COLO829 (cell line): ENCODE measurements at places on chromosomes 5 and 9.

GRCh38 chr9:5957166-5957565 is 58.3 kb downstream of the RANBP6 start:
- DNase-seq = no peak

DNA sequence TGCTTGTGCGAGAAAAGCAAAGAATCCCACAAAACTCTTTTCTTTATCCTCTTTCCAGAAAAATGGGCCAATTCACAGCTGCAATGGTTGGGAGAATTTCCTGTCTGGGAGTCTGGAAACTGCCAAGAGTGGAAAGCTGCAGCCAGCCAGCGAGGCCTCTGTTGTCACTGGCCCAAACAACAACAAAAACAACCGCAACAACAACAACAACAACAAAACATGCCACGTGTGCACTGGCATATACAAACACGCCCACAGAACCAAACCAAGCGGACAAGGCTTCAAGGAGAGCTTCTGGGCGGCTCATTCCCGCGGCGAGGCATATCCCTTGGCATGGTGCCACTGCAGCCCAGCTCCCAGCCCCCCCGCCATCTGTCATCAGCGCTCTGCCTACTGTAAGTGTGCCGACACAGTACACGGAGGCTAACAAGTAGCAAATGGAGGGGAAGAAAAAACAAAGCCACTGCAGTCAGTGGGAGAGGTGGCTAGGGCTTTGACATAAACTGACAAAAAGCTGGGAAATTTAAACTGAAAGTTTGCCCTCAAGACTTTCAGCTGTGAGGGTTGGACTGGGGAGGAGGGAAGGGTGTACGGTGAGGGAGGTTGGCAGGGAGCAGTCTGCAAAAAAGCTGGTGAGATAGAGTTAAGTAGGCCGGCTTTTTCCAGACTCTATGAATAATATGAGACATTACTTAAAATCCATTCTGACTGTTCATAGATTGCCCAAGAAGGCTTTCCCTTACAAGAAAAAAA is 165.0 kb upstream of the ZNF462 start:
- DNase-seq = peak; percentile 39

GRCh38 chr9:93203718-93204469 is 20.0 kb downstream of the WNK2 start:
- DNase-seq = no peak

GRCh38 chr9:107940616-107941595 is 451.3 kb upstream of the KLF4 start:
- no peak for DNase-seq
